ENCODE measurements at places on chromosomes 1 and 21.
A peak's percentile ranks its signal among the peaks of the same experiment; 100 is the strongest.

DNA sequence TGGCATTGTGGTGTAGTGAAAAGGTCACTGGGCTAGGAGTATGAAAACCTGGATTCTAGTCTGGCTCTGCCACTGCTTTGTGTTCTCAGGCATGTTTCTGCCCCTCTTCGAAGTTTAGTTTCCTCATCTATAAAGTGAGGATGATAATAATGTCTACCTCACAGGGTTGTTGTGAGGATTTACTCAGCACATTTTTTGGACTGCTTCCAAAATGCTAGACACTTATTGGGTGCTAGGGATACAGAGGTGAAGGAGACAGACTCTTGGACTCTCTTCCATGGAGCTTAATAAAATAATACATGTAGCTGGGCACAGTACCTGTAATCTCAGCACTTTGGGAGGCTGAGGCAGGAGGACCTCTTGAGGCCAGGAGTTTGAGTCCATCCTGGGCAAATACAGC, 3.6 kb downstream of the KIF2C start:
- DNase-seq = no peak

DNA sequence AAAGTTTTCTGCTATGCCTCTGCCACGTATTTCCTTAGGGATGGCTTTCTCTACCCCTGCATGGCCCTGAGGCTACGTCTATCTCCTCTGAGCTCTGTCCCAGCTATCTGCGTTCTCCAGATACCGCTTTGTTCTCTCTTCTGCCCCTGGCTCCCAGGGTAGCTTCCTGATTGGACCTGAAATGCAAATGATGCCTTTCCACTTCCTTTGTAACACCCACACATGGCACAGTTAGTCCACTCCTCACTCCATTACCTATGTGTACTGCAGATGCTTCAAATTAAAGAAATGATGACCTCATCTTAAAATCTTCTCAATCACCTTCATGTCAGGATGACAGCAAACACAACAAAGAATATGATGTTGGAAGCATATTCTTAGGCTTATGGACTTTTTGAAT, 138.6 kb upstream of the POGK start:
- DNase-seq = no peak

- peak; percentile 67 for DNase-seq
These were observed 47.4 kb upstream of the OSBPL9 start for GRCh38 chr1:51569284-51570062.

- DNase-seq = no peak
These were observed 100.9 kb downstream of the ASTN1 start for GRCh38 chr1:177063648-177064047.

DNA sequence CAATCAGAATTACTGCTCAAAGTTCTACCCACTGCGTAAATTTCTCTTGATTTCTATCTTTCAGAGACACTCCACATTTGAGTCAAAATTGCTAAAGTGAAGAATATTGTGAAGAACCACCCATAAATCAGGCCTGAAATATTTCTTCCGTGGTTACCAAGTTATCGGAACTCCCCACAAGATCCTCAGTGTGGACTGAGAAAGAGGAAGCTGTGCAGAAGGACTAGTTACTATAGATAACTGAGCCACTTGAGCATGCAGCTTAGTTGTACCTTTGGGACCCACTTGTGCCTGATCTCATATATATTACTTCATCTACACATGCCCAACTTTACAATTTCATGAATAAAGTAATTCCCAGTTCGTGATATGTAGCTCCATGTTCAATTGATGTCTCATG, 18.4 kb downstream of the RWDD3 start:
- DNase-seq = no peak

GRCh38 chr1:23727362-23727811, 15.9 kb upstream of the ELOA start:
- DNase-seq = no peak

DNA sequence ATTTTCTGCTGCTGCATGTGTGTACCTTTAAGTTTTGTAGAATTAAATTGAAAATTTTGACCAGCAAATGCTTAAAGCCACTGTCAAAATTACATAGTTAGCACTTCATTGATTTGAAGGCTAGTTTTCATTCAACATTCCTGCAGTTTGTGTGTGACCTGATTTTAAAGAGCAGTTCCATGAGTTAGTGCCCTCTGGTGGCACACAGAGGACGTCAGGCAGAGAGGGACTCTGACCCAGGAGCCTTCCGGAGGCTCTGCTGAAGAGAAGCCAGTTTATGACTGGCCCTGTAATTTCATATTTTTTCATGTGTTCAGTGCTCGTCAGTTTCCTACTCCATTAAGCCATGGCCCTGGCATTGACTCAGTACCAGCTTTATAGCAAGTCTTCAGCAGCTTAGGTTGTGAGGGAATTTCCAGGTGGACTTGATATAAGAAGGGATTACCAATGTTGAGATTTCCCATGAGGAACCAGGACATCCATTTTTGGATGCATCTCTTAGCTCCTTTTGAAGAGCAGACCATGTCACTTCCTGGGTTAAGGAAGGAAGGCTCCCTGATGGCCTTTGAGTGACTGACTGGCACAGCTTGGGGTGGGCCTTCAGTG, 104.7 kb downstream of the CAMTA1 start:
- DNase-seq = peak; percentile 23

DNA sequence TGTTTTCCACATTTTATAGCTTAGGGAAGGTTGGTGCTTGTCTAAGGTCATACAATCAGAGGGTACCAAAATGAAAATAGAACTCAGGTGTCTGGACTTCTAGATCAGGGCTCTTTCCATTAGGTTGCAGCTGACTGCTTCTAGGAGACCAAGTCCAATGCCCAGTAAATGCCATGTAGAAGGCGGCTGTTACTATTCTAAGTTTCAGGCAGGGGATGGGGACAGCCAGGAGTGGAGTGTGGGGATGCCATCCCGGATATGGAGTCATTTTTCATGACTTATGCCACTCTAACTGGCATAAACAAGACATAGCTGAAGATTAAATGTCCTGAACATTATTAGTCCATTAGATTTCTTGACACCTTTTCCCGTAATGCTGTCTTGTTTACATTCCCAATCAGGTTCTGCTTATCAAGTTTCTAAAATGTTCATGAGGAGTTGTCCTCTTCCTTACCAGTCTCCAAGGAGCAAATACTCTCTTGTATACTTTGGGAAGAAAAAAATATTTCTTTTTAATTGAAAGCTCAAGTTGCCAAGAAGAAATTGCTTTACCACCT, 31.5 kb downstream of the XCL1 start:
- DNase-seq = no peak

DNA sequence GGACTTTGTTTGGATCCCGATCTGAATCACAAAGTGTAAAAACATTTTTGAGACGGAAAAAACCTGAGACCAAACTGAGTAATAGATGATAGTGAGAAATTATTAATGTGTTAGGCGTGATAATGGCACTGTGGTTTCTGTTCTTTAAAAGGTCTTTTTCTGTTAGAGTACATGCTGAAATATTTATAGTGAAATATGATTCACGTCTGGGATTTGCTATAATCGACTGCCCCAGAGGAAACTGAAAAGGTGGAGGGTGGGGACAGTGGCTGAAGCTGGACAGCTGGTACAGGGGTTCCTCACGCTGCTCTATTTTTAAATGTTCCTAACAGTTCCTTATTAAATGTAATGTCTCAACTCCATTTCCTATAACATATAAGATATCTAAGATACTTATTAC, 11.2 kb downstream of the URB1 start:
- DNase-seq = no peak

GRCh38 chr21:42429856-42430255, 26.2 kb downstream of the UBASH3A start:
- DNase-seq = no peak

DNA sequence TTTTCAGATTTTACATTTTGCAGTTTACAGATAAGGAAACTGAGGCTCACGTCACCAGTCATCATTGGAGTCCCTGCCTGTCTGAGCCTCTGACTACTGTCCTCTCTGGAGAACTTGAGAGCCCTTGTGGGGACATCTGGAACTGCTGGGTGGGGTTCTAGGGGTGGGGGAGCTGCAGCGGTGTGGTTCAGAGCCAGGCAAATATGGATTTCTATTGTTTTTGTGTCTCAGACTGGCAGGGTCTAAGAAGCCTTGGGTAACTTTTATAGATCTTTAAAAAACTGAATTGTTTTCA, 46.9 kb downstream of the IER5 start:
- DNase-seq = no peak

GRCh38 chr1:244680667-244681066, 27.7 kb downstream of the DESI2 start:
- DNase-seq = no peak

DNA sequence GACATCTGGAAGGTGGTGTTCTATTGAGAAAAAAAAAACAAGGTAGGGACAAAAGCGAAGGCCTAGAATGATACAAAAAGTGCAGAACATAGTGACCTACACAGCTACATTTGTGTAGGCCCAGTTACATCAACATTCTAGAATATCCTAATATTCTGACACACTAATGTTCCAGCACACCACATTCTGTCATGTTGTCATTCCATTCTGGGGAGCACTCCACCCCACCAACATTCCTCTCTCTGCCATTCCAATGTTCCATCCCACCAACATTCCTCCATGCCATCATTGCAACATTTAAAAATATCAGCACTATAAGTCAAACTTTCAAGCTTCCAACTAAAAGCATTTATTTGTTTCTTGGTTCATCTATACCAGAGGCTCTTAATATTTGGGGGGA, 28.5 kb downstream of the COA7 start:
- peak; percentile 71 for DNase-seq

DNA sequence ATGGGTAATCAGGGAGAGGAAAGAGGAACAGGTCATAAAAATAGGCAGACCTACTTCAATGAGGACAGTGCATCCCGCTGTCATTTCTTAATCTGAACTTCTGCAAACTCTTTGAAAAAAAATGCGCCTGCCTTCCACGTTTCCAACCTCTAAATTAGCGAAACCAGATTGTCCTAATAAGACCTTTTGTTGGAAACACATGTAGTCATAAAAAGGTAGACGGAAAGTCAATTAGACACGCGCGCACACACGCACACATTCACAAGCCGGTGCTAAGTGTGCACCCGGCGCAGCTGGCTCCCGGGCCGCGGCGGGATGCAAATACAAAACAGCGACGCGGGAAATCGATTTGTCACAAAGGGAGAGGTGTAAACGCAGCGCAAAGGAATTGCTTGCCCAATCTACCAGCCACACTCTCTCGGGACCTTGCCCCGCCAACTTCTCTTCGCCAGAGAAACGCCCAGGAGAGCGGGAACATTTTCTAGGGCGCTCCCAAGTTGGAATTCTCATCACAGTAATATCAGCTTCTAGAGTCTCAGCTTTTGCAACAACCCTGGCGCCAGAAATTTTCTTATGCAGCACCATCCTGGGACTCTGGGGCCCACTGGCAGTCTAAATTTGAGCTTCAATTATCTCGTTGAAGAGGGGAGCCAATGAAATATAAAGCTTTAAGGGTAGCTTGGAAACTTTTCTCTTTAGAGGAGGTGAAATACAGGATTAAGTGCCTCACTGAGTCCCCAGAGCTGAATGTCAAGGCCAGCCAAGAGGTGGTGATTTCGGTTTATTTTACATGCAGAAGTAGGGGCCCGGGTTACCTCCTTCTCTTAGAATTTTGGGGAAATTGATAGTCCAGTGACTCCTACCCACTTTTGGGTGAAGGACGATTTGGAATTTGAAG, 4.5 kb downstream of the PRRX1 start:
- DNase-seq = no peak

DNA sequence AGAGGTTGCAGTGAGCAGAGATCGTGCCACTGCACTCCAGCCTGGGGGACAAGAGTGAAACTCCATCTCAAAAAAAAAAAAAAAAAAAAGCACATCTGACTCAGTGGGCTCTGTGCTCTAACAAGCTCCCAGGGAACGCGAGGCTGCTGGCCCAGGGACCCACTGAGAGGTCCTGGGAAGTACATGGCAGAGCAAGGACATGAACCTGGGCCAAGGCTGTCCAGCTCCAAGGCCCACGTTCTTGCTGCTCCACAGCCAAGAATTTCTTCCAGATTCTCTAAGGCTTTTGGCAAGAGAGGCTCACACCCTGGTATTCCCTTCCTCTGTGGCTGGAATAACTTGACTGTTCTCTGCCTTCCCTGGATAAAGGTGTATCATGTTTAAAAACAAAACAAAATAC, 15.4 kb upstream of the AGTRAP start:
- no peak for DNase-seq

GRCh38 chr21:36554411-36555157, 74.7 kb upstream of the CLDN14 start:
- no peak for DNase-seq

GRCh38 chr1:219085988-219086387, 87.7 kb upstream of the LYPLAL1 start:
- DNase-seq = no peak

DNA sequence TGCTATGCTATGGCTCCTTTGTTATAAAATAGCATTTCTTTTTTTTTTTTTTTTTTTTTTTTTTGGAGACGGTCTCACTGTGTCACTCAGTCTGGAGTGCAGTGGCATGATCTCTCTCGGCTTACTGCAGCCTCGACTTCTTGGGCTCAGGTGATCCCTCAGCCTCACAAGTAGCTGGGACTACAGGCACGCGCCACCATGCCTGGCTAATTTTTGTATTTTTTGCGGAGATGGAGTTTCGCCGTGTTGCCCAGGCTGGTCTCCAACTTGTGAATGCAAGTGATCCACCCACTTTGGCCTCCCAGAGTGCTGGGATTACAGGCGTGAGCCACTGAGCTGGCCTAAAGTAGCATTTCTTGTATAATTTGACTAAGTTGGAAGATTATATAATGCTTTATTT, 10.8 kb downstream of the CAMTA1 start:
- DNase-seq = no peak

- DNase-seq = no peak
These were observed 553.0 kb downstream of the SMYD3 start for GRCh38 chr1:245953876-245954660.

DNA sequence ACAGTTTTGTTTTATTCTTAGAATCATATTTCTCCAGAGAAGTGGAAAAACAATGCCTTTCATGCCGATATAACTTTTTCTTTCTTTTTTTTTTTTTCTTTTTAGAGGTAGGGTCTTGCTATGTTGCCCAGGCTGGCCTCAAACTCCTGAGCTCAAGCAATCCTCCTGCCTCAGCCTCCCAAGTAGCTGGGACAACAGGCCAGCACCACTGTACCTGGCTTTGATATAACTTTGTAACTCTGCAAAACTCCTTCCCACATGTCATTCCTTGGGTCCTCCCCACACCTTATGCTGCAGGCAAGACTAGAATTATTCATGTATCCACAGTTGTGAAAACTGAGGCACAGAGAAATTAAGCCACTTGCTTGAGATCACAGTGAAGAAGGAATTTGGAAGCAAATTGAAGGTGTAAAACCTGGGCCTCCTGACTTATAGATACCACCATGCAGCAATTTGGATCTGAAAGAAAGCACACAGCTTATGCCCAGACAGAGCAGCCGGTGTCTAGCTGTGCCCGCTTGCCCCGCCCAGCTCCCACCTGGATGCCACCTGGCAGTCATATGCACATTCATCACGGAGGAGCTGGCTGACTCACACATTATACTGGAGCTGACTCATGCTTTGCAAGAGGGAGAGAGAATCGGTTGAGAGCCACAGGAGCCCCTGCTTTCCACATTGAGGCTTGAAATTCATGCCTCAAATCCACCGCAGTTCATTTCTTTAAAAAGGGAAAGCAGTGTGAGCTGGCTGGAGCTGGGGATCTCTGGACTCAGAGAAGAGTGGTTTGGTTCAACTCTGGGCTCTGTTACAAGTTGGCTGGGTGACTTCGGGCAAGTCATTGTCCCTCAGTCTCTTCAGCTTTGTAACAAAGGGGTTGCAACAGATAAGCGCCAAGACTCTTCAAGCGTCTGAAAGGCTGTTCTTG, 8.3 kb upstream of the SLC2A1 start:
- DNase-seq = peak; percentile 82

- no peak for DNase-seq
These were observed 122.5 kb upstream of the CACYBP start for GRCh38 chr1:174877208-174877673.

GRCh38 chr1:57329937-57330336, 93.9 kb downstream of the DAB1 start:
- no peak for DNase-seq
